ENCODE measurements at places on chromosomes 13 and 19.

DNA sequence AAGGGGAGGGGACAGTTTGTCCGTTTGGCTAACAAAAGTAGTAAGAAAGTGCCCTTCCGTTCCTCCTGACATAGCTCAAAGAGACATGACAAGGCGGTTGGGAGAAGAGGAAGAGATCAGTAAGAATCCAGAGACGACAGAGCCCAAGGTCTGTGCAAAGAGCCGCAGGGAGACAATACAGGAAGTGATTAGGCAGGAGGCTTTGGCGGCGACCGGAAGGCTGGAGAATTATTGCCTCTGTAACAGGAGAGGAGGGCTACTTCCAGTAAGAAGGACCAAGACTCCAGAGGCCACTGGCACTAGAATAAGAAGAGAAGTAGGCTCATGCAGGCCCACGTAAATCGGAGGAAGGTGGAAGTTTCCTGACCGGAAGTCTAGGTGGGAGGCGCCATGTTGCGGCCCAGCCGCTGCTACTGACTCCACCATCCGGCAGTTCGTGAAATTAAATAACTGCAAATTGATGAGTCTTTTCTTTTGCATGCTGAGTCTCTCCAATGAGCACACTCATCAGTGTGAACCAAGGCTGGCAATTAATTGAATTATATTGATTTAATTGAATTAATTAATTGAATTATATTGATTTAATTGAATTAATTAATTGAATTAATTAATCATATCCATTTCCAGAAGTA, 9.9 kb downstream of the RFX2 start:
- DNase-seq, result no peak

DNA sequence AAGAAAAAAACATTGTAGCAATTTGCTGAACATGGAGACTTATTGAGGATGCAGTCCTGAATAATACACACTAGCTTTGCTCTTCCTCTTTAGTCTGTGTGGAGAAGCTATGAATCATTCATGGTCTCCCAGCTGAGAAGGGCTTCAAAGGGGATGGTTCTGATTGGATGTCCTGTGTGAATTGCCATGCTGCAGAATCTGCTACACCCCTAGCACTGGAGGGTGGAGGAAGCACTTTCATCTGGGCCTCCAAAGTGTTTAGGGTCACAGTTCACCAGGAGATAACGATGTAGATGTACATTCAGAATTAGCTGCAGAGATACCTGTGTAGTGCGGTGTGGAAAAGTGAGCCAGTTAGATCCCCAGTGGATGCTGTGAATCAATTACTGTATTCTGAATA, 321.1 kb upstream of the EDNRB start:
- no peak for DNase-seq

DNA sequence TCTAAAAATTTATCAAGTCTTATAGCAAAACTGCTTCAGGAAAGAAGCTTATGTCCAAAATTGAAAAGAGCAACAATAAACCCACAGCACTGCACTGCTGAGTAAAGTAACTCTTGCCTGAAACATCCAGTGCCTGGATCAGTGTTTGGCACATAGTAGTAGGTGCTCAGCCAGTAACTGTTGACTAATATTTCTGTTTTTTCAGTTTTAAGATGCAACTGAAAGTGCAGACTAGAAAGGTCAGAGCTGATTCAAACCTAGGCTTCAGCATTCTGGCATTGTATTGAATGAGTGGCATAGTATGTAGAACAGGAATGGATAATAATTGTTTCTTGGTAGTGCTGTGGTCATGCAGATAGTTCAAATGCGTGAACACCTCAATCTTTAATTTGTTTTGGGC, 67.6 kb downstream of the UBL3 start:
- no peak for DNase-seq

GRCh38 chr13:91922969-91923592, 524.7 kb downstream of the GPC5 start:
- DNase-seq, result no peak

DNA sequence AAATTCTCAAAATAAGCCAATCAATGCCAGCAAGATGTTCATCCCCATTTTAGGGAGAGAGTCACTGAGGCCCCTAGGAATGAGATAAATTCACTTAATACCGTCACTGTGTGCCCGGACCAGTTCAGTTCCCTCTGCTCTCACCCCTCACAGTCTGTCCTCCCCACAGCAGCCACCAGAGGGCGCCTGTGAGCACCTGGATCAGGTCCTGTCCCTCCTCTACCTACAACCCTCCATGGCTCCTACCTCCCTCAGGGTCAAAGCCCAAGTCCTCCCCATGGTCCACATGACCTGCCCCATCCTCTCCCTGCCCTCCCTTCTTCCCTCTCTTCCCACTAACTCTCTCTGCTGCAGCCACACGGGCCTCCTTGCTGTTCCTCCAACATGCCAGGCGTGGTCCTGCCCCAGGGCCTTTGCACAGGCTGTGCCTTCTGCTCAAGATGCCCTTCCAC, 42.0 kb upstream of the NFIC start:
- peak; percentile 42 for DNase-seq

DNA sequence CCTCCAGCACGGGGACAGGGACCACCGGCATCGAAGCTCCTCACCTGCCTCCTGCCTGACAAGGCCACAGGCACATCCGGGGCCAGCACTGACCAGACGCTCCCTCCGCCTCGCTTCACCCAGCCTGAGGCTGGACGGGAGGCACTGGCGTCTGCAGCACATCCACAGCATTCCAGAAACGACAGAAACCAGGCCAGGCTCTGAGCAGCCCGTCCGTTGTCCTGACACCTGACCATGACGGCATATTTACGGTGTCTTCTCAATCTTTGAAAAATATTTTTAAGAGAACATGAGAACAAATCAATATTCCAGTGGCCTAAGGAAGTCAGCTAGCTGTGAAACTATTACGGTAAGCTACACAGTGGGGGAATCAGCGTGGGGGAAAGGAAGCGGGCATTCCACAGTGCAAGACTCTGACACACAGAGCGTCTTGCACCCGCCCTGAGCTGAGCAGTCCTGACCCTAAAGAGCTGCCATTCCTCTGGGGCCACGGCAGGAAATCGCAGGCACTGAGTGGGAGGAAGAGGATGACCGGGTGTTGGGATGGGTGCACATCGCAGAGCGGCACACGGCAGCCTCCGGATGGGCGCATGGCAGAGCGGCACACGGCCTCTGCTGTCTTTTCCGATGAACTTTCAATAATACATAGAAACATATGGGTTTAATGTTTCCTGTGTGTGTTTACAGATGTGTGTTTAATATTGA, 26.8 kb downstream of the RASA3 start:
- no peak for DNase-seq

- no peak for DNase-seq
These were observed 10.8 kb downstream of the CLN5 start for GRCh38 chr13:77002590-77003190.

- no peak for DNase-seq
These were observed 112.2 kb upstream of the GPR12 start for GRCh38 chr13:26872525-26873385.

DNA sequence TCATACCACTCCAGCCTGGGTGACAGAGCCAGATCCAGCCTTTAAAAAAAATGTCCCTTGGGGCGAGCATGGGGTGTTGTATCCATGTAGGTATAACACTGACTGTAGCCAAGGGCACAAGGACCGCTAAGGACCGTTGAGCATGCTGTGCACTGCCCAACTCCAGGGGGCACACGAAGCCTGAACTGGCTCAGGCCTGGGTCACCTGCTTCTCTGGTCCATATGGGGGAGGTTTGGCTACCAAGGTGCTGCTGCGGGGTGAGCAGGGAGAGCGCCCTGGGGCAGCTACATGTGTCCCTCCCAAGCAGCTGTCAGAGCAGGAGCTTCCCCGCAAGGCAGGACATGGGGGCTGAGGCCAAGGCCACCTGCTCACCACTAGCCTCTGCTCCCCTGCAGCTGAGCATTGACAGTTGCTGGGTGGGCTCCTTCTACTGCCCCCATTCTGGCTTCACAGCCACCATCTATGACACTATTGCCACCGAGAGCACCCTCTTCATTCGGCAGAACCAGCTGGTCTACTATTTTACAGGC, 16.3 kb downstream of the CATSPERG start:
- no peak for DNase-seq

DNA sequence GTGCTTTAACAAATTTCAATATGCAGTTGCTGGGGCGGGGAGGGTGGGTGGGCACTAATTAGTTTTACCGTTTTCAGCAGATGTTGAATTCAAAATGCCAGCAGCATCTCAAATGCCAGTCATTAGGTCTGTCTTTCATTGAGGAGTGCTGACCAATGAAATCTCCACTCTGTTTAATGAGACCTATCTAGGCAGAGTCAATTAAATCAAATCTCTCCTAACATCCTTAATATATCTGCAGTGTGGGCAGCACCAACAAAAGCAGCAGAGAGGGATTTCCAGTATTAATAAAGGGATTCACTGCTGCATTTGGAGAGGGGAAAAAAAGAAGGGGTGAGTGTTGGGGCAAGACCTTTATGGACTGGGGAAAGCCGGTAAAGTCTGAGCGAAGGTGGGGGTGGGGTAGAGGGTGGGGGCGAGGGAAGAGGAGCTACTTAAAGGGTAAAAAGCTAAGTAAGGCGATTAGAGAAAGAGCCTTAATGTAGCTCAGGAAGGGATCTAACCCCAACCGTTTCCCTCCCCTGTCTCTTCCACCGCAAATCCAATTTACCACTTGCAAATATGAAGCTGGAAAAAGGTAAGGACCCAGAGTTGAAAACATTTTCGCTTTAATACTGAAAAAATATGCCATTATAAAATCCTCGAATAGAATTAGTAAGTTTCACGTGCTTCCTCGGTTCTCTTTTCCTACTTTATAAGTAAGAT, 4.5 kb downstream of the SLITRK1 start:
- no peak for DNase-seq

GRCh38 chr13:44244288-44244687, 129.3 kb upstream of the SERP2 start:
- DNase-seq, result no peak

DNA sequence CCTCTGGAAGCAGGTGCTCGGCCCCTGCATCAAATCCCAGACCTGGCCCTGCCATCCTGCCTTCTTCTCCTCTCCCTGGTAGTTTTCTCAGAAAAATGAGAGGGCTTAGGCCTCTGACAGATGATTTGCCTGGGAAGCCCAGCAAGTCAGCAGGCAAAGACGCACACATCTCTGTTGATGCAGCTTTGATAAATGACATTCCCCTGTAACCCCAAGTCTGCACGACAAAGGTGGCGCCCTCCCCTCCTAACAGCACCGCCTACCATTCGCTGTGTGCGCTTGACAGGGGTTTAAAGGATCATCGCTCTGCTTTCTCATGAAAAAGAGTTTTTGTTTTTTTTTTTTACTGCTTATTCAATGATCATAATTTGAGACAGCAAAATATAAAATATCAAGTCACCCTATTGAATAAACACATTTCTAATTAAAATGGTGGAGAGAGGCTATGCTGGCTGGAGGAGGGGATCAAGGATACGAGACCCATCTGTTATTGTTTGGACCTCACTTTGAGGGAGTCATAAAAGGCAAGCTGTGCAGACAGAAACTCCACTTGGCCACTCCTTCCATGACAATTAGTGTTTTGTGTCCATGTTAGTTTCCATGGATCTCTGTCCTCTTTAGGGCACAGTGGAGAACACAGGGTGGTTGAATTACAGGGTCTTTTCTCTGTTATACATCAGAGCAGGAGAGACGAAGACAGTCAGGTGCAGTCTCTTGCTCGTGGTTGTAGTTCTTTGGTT, 126.1 kb downstream of the FGF9 start:
- no peak for DNase-seq

Data from stimulated activated CD4-positive, alpha-beta T cell treated with anti-CD3 and anti-CD28 coated beads, TNF-alpha, amount 100 ng/mL, for 4 hours (primary cell).